ENCODE measurements at places on chromosomes 6 and 20. TPM values are rescaled to one million over a fixed set of nuclear protein-coding genes. Genes with fewer than 3 reads are reported as not detected.

DNA sequence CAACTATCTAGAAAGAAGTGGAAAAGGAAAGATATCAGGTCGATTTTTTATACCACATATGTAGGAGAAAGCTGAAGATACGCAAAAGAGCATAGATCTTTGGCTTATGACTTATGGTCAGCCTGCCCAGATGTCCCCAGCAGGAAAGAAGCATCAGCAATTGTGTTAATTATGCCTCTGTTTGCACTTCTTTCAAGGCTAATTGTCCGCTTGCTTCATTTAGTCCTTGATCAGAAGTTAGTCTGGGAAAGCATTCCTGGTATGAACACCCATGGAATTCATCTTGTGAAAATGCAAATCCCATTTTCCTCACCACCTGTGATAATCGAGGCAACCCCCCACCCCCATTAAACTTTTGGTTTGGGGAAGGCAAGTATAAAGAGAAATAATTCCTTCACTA, 62.8 kb downstream of the ATP9A start:
- DNase-seq = no peak

- DNase-seq = no peak
Observed at GRCh38 chr6:35173427-35174087, 32.4 kb upstream of the TCP11 start.

- peak; percentile 22 for DNase-seq
Observed at GRCh38 chr6:107585815-107586435, 96.0 kb downstream of the SOBP start.

The KCNG1 gene
- polyA plus RNA-seq = 60.1 TPM

GRCh38 chr6:17904491-17905120, 82.8 kb downstream of the KIF13A start:
- no peak for DNase-seq

GRCh38 chr6:168433898-168434297, 7.1 kb upstream of the SMOC2 start:
- DNase-seq = no peak

GRCh38 chr6:71665931-71666330, 220.4 kb upstream of the RIMS1 start:
- DNase-seq = no peak

DNA sequence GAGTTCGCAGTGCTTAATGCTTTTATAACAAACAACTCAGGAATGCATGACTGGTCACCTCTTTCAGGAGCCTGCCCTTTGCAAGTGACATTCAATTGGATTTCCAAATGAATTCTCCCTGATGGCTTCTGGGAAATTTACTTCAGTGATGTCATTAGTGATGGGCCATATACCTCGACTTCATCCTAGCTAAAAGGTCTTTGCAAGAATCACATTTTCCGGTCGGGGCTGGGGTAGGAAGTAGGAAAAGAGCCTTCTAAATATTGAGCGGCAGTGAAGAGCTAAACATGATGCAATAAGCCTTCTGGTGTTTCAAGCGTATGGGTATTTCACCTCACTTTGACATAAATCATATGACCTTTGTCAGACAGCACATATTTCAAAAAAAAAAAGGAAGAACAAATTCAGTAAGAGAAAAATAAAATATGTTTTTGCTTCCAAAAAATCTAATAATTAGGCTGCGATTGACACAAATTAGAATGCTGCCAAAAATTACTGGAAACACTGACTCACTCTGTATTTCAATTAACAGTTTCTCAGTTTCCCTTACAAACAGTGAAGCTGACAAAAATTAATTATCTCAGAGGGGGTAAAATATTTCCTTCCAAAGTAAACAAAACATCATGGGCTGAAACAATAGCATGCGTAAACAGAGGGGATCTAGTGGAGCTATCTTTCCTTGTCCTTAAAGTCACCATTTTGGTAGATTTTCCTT, 39.8 kb downstream of the ADTRP start:
- DNase-seq = no peak

The JPH2 gene
- polyA plus RNA-seq = 142 TPM

DNA sequence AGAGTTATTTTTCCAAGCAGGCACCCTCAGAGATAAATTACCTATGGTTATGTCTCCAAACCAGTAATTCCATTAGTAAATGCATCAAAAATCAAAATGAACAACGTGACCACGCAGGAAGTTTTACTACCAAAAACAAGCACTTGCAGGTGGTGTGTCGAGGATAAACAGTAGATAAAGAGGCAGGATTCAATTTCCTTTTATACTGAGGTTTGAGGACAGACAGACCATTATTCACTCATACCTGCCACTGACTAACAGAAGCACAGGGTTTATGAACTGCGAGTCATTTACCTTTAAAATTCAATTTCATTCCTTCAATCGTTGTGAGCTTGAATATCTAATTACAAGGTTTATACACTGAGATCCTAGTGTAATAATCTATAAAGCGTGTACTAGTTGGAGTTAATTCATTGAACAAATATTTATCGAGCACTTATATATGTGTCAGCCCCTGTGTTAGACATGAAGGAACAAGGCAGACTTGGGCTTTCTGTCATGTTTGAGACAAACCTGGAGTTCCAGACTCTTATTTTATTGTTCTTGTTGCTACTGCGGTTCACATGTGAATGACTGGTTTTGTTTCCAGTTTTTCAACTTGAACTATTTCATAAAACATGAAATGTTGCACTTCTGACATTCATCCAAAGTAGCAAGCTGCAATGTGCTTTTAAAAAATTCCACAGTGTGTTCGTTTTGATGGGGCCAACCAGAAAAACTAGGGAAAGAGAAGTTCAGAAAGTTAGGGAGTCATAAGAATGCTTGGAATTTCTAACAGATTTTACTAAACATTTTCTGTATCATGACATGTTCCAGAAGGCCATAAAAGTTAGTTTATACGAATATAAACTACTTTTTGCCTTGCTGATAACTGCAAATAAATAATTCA, 205.6 kb downstream of the UST start:
- DNase-seq = no peak

DNA sequence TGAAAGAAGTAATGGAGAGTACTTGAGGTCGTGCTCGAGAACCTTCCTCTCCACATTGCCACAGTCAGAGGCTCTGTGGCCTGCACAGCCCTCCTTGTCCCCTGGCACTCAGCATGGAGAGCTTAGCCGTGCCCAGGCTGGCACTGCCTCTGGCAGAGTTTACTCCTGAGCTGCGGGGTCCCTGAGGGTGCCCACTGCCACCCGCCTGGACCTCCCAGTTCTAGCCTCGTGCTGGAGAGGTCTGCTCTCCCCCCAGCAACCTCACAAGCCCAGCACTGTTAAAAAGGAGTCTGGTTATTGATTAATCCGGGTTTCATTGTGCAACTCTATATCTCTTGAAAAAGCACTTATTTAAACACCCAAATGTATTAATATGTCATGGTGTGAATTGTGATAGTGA, 226.8 kb downstream of the TMEM242 start:
- DNase-seq = no peak

The SKIC2 gene
- 68.5 TPM for polyA plus RNA-seq

GRCh38 chr6:167932468-167933276, 64.8 kb upstream of the KIF25 start:
- DNase-seq = no peak

DNA sequence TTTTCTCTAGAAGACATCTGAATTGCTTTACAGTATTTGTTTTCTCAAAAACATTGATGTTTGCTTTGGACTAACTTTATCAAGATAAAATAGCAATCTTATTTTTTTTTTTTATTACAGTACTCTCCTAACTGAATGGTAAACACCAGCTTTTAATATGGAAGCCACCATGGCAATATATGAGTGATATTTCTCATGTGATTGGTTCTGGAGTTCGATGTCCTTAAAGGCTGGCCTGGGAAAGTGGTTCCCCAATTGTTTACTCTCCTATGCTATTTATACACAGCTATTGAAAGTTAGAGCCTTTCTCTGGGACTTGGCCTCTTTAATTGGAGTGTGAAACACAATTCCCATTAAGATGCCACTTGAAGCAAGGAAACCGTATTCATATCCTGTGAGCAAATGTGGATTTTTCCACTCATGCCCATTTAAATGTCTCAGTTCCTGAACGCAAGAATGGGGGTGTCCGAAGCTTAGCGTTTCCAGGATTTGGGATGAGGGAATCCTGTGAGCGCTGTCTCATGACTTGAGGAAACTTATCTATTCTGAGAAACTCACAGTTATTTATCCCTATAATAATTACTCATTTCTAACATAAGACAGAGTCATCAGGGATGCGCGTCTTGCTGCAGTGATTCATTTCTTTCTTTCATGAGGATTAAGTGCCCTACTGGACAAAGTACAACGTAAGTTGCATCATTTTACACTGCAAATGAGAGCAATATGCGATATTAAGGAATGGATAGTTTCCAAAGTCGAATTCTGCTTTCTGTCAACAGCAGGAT, 143.3 kb upstream of the PREP start:
- DNase-seq = peak; percentile 21

DNA sequence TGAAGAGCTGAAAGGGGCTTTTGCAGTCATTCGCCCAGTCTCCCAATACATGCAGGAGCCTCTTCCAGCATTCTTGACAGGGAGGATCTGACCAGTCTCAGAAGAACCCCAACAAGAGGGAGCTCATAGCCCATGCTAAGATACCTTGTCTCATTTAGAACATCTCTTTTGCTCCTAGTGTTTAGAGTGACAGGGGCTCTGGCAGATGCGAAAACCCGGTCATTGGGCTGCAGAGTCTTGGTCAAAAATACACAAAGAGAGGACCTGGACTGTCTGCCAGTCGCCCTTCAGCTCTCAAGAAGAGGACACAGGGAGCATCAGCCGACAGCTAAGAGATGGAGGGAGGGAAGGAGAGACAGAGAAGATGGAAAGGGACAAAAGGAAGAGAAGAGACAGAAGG, 700 bp downstream of the GUCA1B start:
- DNase-seq = no peak

DNA sequence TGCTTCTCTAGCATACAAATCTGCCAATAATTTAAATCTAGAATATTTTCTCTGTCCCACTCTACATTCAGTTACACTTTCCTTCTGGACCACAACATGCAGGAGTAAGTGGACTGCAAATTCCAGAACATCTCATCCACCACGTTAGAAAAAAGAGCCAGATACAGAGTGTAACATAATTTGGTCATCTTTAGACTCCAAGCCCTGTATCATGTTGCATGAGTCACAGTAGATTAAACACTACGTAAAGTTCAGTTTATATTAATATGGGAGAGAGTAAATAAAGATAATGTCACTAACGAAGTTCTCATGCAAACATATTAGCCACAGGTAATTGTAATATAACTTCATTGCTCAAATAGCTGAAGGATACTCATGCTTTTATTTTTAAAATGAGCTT, 327.0 kb downstream of the C6orf118 start:
- no peak for DNase-seq

DNA sequence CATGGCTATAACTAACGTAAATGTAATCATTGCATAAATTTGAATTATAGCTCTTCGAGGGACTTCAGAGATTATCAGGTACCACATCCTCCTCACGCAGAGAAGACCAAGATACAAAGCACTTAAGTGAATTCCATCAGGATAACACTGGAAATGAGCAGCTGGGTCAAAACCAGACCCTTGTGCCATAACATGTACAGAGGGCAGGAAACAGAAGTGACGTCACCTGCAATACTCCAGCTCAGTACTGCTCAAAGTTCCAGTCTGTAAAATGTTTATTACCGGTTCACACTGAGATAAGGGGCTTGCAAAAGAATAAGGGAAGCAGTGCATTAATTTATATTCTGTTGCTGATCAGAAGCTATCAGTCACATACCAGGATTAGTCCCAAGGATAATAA, 45.8 kb downstream of the RGS17 start:
- DNase-seq = peak; percentile 73

The HLA-DQA2 gene
- not detected for polyA plus RNA-seq

DNA sequence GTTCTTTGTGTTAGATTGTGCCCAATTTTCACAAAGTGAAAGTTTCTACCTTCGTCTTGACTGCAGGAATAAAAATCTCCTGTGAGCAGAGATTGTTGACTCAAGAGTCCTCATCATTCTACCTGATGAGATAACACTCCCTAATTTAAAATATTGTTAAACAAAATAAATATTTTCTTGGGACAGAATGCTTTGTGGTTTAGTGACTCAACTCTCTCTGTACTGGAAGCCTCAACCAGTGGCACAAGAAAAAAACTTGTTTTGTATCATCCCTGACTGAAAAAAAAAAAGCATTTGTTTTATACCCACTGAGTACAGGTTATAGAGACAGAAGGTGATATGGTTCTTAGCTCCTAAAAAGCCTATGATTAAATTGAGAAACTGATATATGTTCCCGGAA, 78.9 kb downstream of the CRYBG1 start:
- no peak for DNase-seq

The SLC52A3 gene
- polyA plus RNA-seq = not detected

DNA sequence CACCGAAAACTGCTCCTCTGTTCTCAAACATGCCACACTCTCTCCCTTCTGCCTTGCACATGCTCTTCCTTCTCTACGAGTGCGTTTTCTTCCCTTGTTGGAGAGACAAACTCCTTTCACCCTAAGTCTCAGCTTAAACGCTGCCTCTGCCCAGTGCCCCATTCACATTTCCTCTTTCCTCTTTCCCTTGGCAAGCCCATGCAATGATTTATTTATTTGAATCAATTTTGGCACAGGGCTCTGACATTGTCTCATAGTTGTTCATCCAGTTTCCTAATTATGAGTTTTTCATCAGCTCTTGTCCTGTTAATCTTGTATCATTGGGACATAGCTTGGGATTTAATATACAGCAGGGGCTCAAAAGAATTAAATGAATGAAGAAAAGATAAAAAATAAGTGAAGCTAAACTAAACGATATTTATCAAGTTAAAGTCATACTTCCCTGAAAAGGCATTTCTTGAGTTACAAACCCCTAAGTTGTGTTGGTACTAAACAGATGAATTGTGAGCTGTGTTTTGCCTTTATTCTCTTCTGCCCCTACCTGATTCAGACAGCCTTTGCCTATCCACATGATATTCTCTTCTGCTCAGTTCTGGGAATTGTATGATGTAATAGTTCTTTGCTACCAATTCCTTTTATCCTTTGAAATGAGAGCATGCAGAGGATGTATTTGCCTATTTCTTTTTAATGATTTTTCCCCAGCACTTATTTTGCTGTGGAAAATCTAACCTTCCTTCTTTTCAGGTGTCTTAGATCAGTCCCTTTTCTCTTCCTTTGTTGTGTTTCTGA, 704.4 kb downstream of the UTRN start:
- no peak for DNase-seq

DNA sequence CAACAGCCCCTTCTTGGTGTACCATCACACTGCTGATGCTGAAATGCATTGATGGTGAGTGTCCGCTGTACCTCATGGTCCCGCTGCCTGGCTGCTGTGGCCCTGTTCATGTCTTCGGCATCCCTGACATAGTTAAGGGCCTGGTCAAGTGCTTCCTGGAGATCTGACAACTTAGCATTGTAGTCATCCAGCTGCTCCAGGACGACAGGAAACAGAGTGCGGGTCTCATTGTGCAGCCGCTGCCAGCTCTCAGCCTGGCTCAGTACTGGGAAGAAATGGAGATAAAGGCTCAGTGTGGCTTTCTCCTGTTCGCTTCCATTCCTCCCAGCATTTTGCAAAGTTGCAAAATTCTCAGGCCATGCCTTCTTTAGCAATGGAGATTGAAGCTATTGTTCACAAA, 81.8 kb downstream of the LAMA4 start:
- DNase-seq = peak; percentile 66

DNA sequence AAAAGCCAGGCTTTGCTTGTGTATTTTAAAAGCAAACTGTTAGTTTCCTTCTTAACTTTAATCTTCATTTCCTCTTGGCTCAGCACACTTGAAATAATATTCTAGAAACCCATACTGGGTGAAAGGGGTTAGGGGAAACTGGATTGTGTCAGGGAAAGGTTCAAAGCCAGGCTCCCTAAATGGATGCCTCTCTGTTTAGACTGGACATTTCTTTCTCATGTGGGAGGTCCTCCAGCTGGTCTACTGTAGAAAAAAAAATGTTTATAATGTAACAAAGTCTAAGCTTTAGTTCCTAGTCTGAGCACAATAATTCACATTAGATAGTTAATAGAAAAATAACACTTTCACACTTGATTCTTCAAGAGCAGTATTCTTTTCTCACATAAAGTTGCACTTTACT, 89.0 kb upstream of the AKIRIN2 start:
- DNase-seq = no peak
